Ovary (tissue), 10 donors: ENCODE measurements at places on chromosomes 6 and 20.

GRCh38 chr20:39874049-39874893 is 814.8 kb downstream of the MAFB start:
- peak; percentile 63 for DNase-seq

DNA sequence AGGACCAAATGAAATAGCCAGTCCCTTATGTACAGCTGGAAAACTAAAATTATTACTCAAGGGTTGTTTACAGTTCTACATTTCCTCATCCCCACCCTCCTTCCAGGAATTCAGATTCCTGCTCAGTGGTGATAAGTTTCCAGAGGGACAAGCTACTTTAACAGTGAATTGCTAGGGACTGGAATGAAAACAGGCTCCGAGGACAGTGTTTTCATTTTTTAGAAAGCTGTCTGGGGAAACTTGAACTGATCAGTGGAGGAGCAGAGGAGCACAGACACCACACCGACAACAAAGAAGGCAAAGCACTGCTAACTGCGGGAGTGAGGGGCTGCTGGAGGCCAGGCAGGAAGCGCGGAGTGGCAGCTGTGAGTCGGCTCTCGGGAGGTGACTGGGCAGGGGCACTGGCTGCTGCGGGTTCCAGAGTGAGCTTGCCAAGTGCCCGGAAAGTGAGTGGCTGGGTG is 322.2 kb downstream of the ESR1 start:
- peak; percentile 54 for DNase-seq

DNA sequence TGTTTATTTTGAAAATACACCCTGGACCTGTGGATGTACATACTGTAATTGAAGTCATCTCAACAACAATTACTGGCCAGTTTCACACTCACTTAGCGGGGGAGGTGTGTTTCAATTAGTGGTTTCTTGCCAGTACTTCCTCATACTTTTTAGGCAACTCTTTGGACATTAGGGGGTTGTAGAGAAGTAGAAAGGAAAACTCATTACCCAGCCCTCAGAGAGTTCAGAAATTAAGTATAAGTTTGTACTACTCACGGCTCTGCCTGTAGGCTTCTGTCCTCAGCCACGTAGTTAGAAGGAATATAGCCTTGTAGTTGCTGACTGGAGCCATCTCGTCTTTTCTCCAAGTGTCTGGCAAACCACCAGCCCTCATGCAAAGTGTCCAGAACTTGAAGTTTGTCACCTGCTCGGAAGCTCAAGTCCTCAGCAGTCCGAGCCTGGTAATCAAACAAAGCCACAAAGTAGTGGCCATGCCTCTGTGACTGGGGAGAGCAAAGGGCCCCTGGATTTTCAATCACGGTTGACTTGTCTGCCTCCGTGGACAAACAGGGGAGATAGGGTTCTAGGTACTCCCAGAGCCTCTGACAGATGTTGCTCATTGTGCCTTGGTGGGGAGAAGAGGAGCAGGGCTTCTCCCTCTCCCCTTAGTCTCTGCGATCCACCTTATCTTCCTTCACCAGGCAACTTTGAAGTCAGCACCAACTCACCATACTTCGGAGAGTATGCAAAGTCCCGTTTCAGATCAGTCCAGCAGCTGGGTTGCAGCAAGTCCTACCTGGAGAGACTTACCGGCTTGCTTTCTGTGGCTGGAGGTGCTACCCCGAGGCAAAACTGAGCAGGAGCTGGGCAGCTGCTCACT is 749 bp downstream of the FRK start:
- DNase-seq = peak; percentile 33

GRCh38 chr6:109240370-109241084 is 141.7 kb downstream of the CD164 start:
- no peak for DNase-seq

DNA sequence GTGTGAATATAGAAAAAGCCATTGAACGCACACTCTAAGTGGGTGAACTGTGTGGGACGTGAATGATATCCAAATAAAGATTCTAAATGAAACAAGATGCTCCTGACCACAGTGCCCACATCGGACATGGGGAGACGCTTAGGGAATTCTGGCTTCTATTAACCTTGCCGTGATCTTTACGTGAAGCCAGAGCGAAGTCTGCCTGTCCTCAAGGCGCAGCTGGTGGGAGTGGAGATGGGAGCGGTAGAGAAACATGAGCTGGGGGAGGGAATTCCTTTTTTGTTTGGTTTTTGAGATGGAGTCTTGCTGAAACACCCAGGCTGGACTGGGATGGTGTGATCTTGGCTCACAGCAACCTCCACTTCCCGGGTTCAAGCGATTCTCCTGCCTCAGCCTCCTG is 46.0 kb downstream of the VSTM2L start:
- DNase-seq = no peak

GRCh38 chr6:156390621-156391020 is 386.6 kb upstream of the ARID1B start:
- no peak for DNase-seq

DNA sequence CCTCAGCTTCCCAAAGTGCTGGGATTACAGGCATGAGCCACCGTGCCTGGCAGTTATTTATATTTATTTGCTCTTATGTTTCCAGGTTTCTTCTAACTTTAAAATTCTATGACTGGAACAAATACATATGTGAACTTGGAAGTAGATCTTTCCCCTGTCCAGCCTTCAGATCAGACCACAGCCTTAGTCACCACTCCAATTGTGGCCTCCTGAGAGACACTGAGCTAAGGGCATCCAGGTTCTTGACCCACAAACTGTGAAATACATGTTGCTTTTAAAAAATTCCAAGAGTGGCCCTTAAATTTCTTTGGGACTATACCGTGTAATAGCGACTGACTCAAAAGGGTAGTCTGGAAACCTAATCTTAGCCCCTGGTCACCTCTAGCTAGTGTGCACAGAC is 1.5 kb upstream of the ADGRG6 start:
- DNase-seq = no peak

- DNase-seq = no peak
These were observed 43.7 kb upstream of the MAP7 start for GRCh38 chr6:136593748-136594490.

DNA sequence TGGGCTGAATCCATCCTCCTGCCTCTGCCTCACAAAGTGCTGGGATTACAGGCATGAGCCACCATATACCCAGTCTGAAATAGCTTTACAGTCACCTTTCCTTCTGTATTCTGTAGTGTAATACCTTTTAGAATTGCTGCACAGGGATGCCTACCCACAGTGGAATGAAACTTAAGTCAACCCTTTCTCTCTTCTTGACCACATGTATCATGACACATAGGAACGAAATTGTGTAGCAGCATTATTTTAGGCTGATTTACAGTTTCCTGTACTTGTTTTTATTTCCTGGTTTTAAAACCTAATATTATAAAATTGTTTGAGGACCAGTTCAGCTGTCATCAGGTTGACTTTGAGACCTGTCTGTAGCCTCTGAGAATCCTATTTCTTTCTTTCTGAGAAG is 297.8 kb downstream of the ZFAND3 start:
- no peak for DNase-seq

DNA sequence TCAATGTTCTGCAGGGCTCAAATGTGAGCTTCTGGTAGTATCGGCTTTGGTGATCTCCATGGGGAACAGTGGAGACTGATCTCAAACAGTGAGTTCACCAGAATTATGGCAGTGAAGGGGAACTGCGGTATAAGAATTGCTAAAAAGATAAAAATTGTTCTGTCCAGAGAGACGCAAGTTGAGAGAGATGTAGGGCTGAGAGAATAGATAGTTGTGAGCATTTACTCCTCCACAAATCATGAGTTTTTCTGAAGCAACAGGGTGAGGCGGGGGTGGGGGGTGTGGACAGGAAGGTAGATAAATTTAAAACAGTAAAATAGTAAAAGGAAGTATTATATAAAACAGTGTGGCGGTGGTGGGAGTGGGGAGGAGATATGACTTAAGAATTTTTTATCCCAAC is 98.6 kb upstream of the NEDD9 start:
- no peak for DNase-seq

DNA sequence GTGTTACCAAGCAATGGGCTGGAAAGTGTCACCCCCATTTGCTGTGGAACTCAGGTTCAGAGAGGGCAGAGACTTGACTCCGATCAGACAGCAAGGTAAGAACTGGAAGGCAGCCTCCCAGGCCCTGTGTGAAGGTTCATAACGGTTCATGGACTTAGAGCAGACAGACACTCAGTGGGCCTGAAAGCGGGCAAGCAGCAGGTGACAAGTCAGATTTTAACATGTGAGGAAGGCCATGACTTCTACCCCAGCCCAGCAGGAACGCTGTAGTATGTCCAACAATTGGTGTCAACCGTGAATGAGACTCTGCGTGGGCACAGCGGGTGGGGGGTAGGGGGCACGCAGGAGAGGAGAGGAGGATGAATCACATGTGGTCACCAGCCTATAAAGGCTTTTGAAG is 217.6 kb upstream of the SNX9 start:
- no peak for DNase-seq

DNA sequence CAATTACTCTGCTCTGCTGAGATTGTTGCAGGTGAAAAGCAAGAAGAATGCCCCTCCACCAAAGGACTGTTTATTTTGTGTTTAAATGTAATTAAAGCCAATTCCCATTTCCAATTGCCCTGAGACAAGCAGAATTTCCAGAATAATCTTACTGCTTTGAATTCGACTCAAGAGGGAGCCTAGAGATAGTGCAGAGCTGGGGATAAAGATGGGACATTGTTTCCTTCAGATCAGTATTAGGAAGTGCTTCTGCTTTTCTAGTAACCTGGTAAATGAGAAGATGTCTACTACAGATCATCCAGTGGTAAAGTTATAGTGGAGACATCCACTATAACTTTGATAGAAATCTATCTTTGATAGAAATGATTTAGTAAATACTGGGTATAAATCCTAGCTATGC is 326.9 kb downstream of the UBE3D start:
- no peak for DNase-seq

DNA sequence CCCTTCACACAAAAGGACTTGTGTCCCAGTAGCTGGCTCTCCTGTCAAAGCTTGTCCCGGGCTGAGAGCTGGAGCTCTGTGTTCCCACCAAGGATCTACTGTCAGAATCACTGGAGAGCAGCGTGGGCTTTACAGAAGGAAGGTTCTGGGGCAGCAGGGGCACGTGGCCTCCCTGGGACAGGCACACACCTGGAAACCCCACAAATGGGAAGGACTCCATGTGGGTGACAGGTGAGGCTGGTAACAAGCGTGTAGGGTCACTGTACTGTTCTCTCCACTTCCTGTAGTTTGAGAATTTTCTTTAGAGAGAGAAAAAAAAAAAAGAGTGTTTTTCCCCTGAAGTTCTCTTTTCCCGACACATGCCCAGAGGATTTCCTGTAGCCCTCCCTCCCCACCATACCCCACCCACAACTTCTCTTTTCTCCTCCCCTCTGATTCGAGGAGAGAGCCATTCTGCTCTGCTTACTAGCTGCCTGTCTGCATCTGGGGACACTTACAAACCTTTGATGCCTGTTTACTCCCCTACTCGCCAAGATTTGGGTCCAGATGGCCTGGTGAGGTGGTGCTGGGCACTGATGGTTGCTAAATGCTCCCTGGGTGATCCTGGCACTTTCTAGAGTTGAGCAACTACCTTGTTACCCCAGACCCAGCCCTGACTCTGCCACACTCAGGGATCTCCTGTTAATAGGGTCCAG is 84.1 kb upstream of the SIRPA start:
- DNase-seq = no peak

DNA sequence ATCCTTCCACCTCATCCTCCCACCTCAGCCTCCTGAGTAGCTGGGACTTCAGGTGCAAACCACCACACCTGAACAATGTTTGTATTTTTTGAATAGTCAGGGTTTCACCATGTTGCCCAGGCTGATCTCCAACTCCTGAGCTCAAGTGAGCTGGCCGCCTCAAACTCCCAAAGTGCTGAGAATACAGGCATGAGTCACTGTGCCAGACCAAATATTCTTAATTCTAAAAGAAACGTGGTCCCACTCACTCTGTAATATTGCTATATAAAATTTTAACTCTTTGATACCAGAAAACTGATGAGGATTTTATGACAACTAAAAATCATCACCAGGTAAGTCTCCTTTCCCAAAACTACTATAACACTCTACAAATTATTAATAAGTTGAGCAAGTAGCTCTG is 716.8 kb upstream of the GJE1 start:
- DNase-seq = no peak

GRCh38 chr6:2355150-2355549 is 109.7 kb upstream of the GMDS start:
- DNase-seq = no peak

DNA sequence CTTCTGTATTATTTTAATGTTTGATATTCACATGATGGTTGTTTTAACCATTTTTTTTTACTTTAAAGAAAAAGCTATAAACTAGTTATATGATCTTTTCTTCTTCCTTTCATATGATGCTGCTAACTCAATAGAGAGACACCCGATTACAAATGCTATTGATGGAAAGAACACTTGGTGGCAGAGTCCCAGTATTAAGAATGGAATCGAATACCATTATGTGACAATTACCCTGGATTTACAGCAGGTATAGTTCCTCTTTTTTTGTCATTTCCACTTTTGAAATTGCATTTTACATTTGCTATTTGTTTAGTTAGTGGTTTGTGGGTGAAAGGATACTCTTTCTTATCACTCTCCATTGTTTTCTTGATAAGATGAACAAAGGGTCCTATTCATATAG is 176.7 kb downstream of the LAMA2 start:
- no peak for DNase-seq
